ENCODE measurements at places on chromosomes 3 and 15. TPM values are rescaled to one million over a fixed set of nuclear protein-coding genes. Genes with fewer than 3 reads are reported as not detected.

CCR3 gene
- not detected for polyA plus RNA-seq

IRAK2 gene
- 0.37 TPM for polyA plus RNA-seq

SLC27A2 gene
- polyA plus RNA-seq: 2.1 TPM

FBXO40 gene
- 0.05 TPM for polyA plus RNA-seq

CNBP gene
- polyA plus RNA-seq: 444 TPM

C3orf22 gene
- not detected for polyA plus RNA-seq
